Fibroblast of the conjunctiva (primary cell): ENCODE measurements at places on chromosomes 3 and 15.

GRCh38 chr15:79294075-79294474 is 11.6 kb downstream of the ANKRD34C start:
- DNase-seq: no peak

GRCh38 chr3:48837163-48837562 is 10.5 kb downstream of the PRKAR2A start:
- no peak for DNase-seq

GRCh38 chr3:179729086-179729485 is 76.2 kb downstream of the USP13 start:
- no peak for DNase-seq

- no peak for DNase-seq
Observed at GRCh38 chr15:101724675-101725005, 367 bp upstream of the TARS3 start.
